ENCODE measurements at places on chromosomes 7 and 10. TPM values are rescaled to one million over a fixed set of nuclear protein-coding genes. Genes with fewer than 3 reads are reported as not detected.

DNA sequence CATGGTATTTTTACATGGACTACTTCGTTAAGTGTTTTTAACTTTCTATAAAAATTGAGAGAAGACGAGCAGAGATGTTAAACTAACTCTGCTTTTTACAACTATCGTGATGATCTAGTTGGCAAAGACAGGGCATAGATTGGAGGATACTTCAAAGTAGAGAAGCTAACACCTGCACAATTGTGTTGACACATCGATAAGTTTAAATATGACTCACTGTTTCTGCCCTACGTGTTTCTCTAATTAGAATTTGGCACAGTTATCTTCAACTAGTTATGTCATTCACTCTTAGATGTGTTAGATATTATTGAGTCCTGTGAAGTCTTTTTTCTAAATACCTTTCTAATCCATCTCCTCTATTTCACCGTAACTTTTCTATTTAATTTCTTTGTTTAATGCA, 68.5 kb upstream of the FERD3L start:
- no peak for DNase-seq

- DNase-seq: no peak
Measured at GRCh38 chr10:14692344-14693076, 82.2 kb downstream of the FAM107B start.

- DNase-seq: no peak
Measured at GRCh38 chr10:20811131-20811530, 86.0 kb downstream of the NEBL start.

- DNase-seq: no peak
Measured at GRCh38 chr7:110186334-110186733, 904.6 kb upstream of the LRRN3 start.

TWNK gene
- 6.4 TPM for total RNA-seq

GRCh38 chr10:132168571-132169030, 18.1 kb upstream of the DPYSL4 start:
- no peak for DNase-seq

DNA sequence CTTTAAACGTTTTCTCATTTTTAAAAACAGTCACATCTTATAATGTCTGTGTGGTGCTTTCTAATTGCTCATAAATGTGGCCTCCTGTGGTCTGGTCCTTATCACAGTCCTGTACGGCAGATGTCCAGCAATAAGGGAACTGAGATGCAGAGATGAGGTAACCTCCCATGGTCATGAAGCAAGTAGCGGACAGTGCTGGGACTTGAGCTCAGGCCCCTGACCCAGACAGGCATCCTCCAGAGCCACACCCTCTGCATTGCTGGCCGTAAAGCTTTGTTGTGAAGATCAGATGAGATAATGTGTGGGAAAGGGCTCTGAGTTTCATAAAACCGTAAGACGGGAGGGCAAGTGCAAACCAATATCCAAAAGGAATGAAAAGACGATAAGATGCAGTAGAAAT, 48.2 kb downstream of the DYNC2I1 start:
- DNase-seq: no peak

DNA sequence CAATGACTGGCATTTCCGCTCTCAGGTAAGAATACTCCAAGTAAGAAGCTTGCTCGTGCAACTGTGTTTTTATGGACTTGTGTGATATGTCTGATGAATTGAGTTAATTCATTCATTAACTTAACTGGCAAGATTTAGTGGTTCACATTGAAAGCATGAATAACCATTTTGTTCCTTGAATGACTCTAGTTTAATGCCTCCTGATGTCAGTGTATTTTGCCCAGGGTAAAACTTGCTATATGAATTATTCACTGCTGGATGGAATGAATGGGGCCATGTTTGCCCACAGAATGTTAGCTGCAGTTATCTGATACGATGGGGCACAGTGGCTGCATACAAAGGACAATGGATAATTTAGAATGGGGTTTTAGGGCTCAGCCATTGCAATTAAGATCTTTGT, 124.1 kb downstream of the ZNF365 start:
- peak; percentile 47 for DNase-seq
